IMR-90 (cell line): ENCODE measurements at places on chromosomes 6 and 20. TPM values are rescaled to one million over a fixed set of nuclear protein-coding genes. Genes with fewer than 3 reads are reported as not detected.

The KCNK15 gene
- total RNA-seq = not detected in 2 replicates

The LEMD2 gene
- 24.4 and 26.5 TPM in 2 replicates for total RNA-seq

- H3K36me3 ChIP-seq = peaks cover 76% of the 10 kb centered on the region
- H3K4me1 ChIP-seq = peaks cover 10% of the 10 kb centered on the region; the same call in 1 of the 2 replicates
- peak; percentile 68 for DNase-seq
- H3K4me3 ChIP-seq = no peak overlapping the region
- H3K27me3 ChIP-seq = no peaks in the 10 kb centered on the region
Observed at GRCh38 chr20:62136283-62137091, 6.7 kb downstream of the PSMA7 start.

The DNAH8 gene
- under 0.01 TPM in 1 of 2 replicates, not detected in the other for total RNA-seq

The MDFI gene
- 0.18 and 0.28 TPM in 2 replicates for total RNA-seq

GRCh38 chr6:108804956-108805355 lies 43.3 kb upstream of the ARMC2 start:
- DNase-seq = no peak
- H3K27me3 ChIP-seq = peaks cover 2% of the 10 kb centered on the region
- no peaks in the 10 kb centered on the region for H3K36me3 ChIP-seq
- H3K4me3 ChIP-seq = no peak overlapping the region
- no peak overlapping the region for H3K27ac ChIP-seq

The CEP85L gene
- 24.2 and 25.6 TPM in 2 replicates for total RNA-seq

DNA sequence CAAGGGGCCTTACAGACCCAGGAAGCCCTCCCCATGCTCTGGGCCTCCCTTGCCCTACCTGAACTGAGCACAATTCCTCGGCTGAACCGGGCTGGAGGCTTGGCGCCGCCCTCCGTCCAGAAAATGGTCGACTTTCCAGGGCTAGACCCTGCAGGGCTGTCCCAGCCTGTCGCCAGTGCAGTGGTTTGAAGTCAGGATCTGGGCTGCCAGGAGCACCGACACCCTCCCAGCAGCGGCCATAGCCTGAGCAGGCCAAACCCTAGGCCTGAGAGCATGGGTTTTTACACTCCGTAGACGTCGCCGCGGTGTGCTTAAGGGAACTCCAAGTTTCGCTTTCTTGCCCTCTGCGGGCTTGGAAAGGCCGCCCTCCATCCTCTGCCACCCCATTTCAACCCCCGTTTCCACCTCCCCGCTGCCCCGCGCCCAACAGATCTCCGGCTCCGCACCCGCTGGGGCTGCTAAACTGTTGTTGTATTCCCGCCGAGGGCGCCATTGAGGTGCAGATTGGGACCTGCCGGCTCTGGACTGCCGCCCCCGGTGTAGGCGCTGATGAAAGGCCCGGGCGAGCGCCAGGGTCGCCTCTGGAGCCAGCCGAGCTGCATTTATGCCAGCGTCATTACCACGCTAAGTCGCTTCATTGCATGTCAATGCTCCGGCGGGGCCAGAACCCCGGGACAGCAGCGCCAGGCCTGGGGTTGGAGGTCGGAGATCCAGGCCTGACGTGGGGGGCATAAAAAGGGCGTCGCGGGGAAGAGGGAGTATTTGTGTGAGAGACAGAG lies 2.2 kb upstream of the TFAP2A start:
- no peak for DNase-seq
- no peak overlapping the region for H3K27ac ChIP-seq
- no peaks in the 10 kb centered on the region; the same call in 1 of the 2 replicates for H3K4me1 ChIP-seq

The LPA gene
- total RNA-seq = not detected in 2 replicates

The KCNK16 gene
- total RNA-seq = not detected in 2 replicates

The ZC2HC1B gene
- total RNA-seq = not detected in 2 replicates
